ENCODE measurements at places on chromosomes 4 and X.

DNA sequence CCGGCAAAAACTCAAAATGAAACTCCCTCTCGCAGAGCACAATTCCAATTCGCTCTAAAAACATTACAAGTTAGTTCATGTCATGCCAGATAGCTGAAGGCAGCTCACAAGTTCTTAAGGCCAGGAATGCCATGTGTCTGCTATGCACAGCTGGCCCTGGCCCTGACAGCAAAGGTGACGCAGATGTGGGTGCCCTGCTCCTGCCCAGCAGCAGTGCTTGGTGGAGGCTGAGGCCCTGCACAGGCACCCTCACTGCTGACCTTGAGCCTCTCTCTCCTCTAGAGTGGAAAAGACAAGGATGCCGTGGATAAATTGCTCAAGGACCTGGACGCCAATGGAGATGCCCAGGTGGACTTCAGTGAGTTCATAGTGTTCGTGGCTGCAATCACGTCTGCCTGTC lies 2.9 kb downstream of the S100P start:
- no peak for DNase-seq

DNA sequence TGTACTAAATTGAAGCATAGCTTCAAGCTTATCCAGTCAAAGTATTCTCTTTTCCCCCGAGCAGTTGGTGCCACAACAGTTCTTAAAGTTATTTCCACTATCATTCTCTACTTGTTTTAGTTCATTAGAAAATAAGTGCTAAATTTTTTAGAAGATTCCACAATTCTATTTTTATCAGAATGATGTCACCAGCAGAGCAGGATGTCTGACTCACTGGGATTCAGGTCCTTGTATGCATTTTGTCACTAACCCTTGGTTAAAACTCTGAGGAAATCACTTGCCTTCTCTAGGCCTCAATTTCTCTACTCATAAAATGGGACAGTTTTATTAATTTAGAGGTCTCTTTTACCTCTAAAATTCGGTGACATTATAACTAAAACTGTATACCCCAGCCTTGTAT lies 3.4 kb downstream of the DDX53 start:
- DNase-seq = no peak

DNA sequence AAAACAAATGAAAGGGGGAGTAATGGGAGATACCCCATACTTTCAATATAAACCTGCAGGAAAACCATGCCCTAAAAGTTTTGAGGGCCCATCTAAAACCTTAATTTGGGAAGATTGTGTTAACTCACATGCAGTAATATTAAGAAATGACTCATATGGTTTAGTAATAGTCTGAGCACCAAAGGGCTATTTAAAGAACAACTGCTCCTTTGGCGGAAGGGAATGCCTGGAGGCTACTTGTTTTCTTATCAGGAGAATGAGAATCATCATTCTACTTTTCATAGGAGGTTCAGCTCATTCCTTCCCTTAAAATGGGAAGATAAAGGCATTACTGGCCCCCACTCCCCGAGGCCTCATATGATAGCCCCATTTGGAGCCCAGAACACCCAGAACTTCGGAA lies 47.6 kb downstream of the SPIN3 start:
- DNase-seq = no peak

DNA sequence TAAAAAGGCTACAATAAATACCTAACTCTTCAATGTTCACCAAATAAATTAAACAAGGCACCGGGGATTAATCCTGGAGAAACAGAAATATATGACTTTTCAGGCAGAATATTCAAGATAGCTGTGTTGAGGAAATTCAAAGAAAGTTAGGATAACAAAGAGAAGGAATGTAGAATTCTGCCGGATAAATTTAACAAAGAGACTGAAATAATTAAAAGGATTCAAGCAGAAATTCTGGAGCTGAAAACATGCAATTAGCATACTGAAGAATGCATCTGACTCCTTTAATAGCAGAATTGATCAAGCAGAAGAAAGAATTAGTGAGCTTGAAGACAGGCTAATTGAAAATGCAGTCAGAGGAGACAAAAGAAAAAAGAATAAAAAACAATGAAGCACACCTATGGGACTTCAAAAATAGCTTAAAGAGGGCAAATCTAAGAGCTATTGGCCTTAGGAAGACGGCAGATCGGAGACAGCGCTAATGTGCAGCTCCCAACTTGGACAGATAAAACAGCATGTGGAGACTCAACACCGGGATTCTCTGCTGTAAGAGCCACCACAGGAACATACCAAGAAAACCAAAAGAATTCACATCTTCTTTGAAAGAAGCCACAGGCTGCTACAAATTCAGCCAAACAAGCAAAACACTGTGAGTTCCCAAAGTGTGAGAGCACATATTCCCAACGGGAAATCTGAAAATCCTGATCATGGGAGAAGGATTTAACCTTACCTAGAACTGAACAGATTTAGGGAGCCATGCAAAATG lies 1290.9 kb downstream of the PCDH18 start:
- no peak for DNase-seq

DNA sequence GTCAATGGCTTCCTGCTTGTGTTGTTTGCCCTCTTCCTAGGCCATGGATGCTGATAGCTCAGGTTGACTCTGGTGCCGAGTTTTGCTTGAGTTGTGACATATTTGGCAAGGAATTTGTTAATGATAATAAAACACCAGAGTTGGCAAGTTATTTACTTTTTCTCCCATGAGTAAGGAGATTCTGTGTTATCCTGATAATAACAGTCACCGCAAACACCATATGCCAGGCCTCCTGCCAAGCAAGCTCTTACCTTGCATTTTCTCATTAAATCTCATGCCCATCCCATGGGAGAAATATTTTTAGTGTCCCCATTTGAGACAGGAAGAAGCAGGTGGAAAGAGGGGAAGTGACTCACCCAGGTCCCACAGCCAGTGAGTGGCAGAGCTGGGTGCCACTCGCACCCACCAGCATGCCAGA lies 67.4 kb upstream of the CLCN4 start:
- DNase-seq = peak; percentile 7

DNA sequence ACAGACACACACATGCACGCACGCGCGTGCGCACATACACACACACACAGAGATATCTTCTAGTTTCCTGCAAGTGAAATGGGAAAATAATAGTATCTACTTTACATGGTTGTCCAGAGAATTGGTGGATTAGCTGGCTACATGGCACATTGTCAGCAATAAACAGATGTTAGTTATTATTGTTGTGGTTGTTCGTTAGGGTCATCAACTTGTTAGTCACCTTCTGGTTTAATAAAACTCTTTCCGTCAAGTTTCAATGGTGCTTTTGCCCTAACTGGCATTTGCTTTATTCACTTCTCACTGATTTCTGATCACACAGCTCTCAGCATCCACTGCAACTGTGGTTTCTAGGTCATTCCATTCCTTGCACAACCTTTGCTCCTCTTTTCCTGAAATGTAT lies 25.4 kb upstream of the RASL11B start:
- DNase-seq = no peak

DNA sequence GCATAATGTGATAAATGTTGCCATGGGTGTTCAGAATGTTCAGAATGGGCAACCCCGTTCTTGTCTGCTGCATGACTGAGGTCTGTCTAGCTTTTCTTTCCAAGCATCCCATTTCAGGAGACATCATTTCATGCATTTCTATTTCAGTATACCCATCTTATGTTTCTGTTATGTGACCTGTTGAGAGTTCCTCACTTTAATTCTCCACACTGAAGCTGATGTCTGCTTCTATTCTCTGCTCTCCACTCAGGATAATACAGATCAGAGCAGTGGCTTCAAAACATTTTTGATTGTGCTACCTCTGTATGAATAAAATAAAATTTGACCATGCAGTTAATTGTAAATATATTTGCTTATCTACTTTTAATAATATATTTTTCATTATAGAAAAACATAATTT lies 398.6 kb downstream of the ARHGAP24 start:
- DNase-seq = no peak

DNA sequence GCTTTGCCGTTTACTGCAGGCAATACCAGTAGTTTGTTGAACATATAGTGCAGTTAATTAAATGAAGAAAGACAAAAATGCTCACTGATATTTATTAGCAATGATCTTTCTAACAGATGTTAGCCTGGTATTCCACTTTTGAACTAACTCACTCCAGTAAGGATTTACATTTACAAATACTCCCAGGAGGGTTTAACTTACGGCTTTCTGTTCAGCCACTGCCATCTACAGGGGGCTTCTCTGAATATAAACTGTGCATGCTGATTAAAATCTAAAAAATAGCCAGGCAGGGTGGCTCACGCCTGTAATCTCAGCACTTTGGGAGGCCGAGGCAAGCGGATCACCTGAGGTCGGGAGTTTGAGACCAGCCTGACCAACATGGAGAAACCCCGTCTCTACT lies 2.2 kb upstream of the SRD5A3 start:
- peak; percentile 17 for DNase-seq

DNA sequence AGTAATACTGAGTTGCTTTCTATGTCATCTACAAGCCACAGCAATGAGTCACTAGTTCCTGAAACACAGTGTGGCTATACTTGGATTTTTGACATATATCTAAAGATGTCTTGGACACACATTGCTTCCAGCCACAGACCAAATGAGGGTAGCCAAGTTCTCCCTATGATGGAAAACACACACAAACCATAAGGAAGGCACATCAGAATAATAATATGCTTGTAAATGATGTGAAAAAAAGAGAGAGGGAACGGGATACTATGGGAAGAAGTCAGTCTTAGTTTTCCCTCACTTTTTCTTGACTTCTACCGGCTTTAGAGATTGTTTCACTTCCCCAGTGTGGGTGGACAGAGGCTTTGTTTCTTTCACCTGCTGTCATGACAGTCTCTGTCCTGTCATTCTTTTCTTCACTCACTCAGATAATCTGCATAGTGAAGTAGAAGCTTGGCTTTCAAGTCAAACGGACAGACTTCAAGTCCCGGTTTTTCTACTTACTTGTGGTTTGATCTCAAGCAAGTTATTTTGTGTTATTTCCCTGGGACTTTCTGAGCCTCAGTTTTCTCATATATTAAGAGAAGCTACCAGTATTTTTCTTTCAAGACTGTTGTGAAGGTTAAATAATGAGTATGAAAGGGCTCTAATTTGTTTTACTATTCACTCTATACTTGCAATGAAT lies 34.7 kb downstream of the P2RY10 start:
- DNase-seq = no peak

DNA sequence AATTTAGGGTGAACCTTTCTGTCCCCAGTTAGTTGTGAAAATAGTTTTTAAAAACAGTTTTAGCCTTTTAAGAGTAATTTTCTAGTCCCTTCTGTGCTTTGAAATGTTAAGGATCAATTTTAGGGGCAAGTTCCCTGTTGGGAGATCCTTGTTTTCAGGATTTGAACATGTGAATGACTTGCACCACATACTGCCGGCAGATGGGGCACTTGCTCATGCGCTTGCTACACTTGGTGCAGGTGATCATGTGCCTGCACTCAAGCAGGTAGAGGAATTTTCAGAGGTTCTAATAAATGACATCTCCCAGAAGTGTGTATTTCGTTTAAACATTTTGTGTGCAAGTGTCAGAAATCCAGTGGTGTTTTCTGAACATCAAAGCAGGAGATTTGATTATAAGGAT lies 195.9 kb downstream of the CHM start:
- no peak for DNase-seq

- peak; percentile 1 for DNase-seq
Measured at GRCh38 chrX:155767876-155768769, 113.0 kb upstream of the VAMP7 start.

GRCh38 chrX:136228839-136229207 lies 22.4 kb downstream of the MAP7D3 start:
- DNase-seq = no peak

DNA sequence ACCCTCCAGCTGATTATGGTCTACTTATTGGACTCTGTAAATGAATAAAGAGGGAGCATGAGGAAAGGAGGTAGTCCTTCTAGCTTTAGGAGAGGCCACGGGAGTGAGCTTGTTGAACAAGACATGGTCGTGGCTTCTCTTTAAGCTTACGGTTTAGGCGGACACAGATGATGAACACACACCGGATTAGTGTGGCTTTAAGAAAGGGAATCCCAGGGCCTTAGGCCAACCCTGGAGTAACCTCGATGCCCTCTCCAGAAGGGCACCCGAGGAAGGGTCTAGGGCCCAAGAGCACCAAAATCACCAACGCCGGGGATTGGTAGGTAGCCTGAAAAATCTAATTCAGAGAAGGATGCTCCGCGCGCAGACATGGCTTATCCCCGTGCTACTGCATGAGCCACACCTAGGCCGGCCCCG lies 39.4 kb downstream of the ERVMER34-1 start:
- no peak for DNase-seq

DNA sequence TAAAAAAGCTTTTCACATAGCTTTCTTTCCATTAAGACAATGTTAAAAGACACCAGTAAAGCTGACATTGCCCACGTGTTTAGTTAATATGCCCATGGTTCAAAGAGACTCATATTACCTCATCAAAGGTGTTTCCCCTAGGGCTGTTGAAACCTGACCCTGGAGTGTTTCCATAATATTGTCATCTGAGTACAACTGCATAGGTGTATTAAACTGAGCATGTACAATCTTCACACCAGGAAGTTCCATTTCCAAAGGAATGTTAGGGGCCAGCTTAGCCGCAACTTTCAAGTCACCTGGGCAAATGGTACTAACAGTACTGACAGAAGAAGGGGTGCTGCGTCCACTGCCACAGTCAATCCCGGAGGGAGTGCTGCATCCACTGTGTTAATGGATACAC lies 27.1 kb downstream of the PDLIM3 start:
- DNase-seq = no peak

DNA sequence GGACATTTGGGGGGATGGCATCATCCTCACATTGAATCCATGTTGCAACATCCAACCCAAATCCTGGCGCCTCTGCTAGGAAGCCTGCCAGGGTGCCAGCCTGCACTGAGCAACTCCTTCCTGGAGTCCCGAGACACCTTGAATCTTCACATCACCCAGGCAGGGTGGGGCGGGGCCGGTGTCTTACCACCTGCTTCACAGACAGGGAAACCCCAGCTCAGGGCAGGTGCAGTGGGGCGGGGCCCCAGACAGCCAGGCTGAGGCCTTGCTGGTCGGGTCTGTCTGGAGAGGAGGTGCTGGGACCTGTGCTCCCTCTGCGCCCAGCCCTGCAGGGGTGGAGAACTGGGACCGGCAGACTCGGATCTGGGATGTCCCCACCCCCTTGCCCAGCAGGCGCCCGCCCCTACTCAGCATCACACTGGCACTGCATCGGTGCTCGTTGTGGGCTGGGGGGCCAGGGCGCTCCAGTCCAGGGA lies 31.5 kb upstream of the HTRA3 start:
- DNase-seq = no peak

DNA sequence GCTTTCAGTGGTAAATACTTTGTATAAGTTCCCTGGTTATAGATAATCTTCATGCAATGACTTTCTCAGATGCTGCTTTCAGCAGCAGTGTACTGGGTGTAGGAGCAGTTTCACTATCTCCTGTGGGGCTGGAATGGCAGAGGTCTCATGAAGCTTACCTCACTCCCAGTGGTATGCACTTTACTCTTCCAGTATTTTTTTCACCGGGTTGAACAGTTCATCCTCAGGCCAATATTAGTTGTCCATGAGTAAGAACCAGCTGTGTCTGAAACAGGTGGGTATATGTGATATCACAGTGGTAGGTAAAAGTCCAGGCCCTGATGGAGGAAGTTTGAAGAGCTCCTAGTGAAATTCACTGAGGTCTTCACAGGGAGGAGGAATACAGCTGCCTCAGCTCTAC lies 351.5 kb upstream of the EMCN start:
- DNase-seq = no peak

Measured in NB4 (cell line).